HEK293T (cell line): ENCODE measurements at places on chromosomes 1 and 21.

- DNase-seq: peak; percentile 31
Measured at GRCh38 chr1:38134294-38134755, 87.7 kb upstream of the POU3F1 start.

GRCh38 chr1:88883156-88883555, 8.2 kb downstream of the GTF2B start:
- DNase-seq: no peak

DNA sequence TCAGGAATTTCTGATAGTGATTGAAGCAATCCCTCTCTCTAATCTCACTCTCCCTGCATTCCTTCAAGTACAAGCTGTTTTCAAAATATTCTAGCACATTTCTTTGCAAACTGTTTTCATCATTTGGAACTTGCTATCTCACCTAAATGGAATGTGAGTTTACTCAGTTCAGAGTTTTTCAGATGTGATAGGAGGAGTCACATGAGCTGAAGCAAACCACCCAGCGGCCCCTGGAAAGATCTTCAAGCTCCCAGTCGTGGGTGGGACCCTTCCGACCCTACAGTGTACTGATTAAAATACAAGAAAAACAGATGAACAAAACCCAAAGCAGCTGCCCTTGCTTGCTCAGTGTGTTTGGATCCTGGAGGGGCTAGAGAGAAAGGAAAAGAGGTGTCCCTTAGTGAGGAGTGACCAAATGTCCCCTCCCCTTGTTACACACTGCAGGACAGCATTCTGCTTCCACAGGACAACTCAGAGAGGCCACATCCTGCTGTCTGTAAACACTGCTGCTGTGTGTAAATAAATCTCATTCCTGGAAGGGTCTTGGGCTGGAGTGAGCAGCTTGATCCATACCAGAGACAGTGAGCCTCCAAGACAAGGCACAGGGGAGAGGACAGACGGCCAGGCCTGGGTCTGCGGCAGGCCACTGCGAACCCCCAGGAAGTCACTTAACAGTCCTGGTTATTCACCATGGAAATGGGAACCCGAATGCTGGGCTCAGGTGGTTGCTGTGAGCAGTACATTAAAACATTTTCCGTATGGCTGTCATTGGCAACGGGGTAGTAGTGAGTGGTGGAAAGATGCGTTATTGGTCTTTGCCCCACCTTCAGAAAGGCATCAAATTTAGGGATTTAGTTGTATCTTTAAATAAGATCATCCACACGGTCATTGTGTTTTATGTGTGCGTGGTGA, 229.2 kb downstream of the RHOU start:
- no peak for DNase-seq

- peak; percentile 97 for DNase-seq
Measured at GRCh38 chr21:41678924-41679318, 87.9 kb downstream of the RIPK4 start.

- DNase-seq: no peak
Measured at GRCh38 chr1:212455401-212455800, 22.7 kb downstream of the NENF start.

- no peak for DNase-seq
Measured at GRCh38 chr1:201728731-201729130, 100.2 kb upstream of the IPO9 start.

DNA sequence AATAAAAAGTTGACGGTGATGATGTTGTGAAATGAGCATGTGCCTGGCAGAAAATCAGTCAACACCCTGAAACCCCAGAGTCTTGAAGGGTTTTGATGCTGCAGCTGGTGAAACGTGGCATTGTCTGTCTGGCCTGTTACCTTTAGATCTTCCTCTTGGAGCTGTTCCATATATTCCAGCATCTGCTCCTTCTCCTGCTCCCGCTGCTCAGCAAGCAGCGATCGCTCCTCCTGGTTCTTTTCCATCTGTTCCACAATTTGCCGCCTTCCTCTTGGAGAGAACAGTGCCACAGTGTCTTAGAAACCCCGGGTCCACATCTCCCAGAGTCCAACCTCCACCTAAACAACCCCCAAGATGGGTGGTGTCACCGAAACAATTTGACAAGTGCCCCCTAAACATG, 15.7 kb downstream of the CFAP45 start:
- no peak for DNase-seq

DNA sequence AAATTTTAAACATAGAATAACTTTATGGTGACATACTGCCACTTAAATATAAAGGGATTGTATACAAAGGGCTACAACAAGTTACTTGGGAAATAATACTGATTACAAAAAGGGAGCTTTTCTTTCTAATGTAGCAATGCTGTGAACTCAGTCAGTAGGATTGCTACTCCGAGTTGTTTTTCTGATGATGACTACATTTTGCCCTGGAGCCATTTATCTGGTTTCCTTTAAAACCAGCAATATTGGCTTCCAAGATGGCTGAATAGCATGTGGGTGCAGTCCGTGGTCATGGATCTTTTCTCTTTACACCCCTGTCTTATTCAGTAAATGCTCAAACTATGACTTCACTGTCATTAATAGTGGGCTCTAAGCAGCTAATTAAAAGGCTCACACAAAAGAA, 92.6 kb upstream of the NEK7 start:
- DNase-seq: no peak

DNA sequence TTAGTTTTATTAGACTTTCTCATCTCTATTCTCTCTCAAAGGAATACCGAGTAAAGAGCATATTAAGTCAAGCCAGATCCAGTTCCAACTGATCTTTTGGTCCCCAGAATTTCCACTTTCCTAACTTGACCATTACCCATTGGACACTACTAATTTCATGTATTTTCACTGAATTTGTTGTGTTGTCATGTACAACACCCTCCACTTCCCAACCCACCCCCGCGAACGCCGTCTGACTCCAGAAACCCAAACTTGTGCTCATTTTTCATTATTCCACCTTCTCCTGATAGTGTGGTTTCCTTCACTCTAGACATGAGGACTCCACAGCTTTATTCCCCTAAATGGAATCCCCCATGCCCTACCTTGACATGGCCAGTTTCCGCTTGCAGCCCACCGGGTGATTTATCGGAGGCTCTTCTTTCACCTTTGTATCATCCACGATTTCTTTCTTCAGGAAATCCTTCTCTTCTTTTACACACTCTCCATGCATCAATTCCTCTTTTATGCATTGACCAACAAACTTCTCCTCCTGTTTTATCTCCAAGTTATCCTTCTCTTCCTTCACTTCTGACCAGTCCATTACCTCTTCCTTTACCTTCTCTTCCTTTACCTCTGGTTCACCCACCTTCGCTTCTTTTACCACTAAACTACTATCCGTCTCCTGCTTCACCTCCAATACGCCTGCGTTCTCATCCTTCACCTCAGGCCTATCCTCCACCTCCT, 805 bp downstream of the ZNHIT6 start:
- DNase-seq: no peak

- no peak for DNase-seq
Measured at GRCh38 chr1:114181356-114181755, 27.7 kb upstream of the SYT6 start.

DNA sequence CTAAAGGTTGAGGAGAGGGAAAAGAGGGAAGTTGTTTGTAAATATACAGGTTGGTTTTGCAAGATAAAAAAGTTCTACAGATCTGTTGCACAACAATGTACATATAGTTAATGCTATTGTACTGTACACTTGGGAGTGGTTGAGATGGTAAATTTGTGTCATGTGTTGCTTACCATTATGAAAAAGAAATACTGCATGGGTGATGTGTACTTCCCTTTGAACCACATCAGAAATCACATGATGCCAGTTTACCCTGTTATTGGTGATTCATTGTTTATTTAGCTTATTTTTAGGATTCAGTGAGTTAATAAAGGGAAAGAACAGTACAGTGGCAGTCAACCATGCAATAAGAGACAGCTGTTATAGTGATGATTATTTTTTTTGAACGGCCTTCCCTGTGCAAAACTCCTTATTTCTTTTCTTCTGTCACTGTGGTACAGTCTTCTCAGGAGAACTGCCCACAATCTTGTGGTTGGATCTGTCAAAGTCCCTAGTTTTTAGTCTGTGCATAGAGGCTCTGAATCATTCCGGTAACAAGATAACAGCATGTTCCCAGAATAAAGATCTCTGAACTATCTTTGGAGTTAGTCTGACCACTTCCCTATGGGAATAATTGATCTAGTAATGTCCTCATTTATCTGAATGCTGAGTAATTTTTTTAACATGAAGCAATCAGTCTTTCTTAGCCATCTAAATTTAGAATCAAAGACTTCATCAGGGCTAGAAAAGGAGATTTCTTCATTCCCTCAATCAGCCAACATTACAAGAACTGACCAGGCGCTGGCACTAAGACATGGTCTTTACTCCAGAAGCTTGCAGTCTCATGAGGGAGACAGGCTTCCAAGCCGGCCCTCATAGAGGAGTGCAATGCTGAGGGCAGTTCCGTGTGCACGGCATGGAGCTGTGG, 84.2 kb downstream of the SH3GLB1 start:
- no peak for DNase-seq

GRCh38 chr1:109947582-109948284, 36.8 kb upstream of the AHCYL1 start:
- DNase-seq: no peak

DNA sequence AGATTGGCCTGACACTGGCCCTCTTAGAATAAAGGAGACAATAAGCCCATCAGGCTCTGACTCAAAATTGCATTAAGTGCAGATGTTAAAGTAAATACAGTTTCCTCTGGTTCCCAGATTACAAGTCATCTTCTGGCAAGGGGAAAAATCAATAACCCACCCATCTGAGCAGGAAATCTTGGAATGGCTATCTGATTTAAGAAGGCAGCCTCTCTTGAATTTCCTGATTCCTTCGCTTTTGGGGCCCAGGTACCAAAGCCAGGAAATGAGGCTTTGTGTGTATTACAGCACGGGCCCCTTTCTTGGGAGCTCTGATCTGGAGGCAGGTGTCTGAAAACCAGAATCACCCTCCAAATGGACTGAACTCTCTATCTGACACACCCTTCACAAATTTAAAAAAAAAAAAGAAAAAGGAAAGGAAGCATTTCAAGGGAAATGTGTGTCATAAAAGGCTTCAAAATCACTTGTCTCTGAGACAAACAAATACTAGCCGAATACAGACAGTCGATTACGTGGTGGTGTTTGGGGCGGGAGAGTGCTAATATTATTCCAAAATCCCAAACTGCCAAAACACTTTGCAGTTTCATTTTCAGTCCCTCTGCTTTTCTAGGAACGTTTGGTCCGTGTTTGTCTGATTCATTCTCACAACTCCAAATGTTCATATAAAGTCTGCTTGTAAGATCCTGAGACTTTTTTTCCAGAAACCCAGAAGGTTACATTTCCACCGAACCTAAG, 240.9 kb upstream of the CAMK1G start:
- DNase-seq: no peak

DNA sequence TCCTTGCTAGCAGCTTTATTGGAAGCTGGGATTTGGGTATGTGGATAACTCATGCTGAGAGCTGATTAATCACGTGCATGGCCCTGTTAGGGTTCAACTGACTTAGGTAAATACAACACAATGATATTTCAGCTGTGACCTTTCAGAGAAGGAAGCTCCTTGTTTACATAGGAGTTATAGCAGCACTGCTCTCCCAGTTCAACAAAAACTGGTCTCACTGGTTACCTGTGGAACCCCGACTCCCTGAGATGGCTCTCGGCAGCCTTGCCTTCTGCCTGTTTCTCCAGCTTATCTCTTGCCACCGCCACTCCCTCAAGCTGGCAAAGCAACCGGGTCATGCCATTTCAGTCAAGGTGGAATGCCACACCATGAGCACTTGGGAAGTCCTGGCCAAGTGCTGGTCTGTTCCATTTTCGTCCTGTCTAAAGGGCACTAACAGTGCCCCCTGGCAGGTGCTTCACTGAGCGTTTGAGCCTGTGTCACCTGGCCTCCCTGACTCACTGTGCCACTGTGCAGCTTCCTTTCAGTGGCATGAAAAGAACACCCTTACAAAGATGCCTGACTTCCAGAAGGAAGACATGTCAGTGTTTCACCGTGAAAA, 31.6 kb downstream of the DOP1B start:
- no peak for DNase-seq

GRCh38 chr1:184630679-184631060, 124.0 kb downstream of the EDEM3 start:
- DNase-seq: no peak

GRCh38 chr21:31629972-31630711, 29.4 kb upstream of the SOD1 start:
- DNase-seq: no peak

DNA sequence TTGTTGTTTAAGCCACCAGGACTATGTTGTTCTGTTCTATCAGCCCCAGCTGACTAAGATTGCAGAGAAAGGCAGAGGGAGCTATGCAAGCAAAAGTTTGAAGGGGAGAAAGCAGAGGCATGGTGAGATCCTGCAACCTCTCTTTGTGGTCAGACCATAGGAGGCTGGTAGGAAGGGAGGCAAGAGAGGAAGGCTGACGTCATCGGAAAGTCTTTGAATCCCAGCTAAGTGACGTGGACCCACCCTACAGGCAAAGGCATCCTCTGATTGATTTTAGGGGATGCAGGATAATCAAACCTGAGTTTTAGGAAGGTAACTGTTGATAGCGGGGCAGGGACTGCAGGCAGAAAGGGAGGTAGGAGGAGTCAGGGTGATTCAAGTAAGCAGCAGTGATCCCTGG, 23.3 kb upstream of the TNNI1 start:
- no peak for DNase-seq

DNA sequence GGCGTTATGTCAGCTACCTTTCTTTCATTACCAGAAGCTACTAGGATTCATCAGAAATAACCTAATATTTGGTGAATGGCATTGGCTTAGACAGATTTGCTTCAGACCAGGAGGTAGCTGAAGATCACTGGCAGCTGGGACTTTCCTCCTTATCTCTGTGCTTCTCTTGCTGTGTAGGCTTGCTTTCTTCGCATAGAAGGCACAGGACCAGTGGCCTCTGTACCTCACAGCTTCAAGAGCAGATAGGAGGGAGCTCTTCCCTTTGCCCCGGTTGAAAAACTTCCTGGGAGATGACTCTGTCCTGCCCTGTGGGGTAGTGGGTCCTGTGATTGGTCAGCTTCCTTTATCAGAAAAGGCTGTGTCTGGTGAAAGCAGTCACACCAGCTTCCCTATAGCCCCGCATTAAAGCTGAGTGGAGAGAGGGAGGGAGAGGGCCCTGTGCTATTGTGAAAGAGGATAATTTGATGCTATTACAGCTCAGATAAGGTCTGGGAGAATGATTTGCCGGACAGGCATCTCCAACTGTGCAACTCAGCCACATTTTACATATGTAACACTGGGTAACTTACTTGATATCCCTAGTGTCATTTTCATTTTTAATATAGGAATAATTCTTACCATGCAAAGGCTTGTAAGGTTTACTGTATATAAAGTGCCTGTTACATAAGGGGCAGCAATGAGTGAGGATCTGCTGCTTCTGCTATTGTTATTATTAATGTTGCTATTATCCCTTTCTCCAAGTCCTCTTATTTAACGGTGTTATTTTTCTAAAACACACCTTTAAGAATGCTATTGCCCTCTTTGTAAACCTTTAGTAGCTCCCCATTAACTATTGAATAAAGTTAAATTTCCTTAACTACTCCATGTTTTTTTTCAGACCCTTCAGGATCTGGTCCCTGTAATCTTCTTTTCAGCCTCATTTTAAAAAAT, 31.6 kb downstream of the OSBPL9 start:
- peak; percentile 52 for DNase-seq

DNA sequence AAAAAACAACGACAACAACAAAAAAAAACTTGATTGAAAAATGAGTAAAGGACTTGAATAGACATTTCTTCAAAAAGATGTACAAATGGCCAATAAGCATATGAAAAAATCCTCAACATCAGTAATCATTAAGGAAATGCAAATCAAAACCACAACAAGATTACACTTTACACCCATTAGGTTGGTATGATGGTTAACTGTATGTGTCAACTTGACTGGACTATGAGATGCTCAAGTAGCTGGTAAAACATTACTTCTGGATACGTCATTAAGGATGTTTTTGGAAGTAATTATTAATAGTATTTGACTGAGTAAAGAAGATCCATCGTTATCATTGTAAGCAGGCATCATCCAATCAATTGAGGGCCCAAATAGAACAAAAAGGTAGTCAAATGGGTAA, 34.9 kb upstream of the LYPLAL1 start:
- no peak for DNase-seq
